Activated T-cell treated with anti-CD3 and anti-CD28 coated beads for 1 hour (primary cell): ENCODE measurements at places on chromosomes 5 and 9.

GRCh38 chr5:111685969-111686368, 71.0 kb downstream of the NREP start:
- DNase-seq = no peak

DNA sequence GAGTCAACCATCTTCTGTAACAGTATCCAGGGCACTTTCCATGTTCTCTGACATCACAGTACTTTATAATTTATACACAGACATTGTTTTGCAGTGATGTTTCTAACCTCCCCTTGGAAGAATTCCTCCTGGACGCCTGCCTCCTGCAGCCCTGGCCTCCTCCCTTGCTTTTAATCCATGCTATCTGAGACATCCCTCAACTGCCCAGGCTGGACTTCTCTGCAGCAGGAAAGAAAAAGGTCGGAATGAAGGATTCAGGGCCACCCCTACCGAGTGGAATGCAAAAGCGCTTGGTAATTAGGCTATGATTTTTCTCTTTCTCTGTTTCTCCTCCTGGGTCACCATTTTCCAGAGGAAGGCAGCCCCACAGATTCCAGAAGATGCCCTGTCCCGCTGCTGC, 47.0 kb upstream of the SHC3 start:
- DNase-seq = no peak

DNA sequence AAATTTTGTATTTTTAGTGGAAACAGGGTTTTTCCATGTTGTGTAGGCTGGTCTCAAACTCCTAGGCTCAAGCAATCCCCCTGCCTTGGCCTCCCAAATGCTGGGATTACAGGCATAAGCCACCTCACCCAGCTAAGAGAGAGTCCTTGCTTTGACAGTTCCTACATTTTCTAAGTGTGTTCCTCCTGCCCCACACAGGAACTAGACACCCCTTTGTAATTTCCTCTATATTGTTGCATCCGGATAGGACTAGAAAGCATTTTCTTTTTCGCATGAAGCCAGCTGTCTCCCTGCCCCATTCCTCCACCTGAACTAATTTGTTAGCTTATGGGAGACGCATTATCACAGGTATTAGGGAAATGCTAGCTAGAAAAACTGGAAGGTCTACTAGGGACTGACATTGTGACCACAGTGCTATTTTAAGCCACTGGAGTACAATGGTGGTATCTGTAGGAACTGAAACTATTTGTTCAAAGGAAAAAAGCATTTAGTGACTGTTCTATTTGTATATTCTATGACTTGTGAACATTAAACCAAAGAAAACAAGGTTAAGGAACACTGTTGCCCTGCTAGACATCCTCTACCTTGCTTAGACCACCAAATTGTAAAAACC, 214.1 kb downstream of the SMARCA2 start:
- no peak for DNase-seq

DNA sequence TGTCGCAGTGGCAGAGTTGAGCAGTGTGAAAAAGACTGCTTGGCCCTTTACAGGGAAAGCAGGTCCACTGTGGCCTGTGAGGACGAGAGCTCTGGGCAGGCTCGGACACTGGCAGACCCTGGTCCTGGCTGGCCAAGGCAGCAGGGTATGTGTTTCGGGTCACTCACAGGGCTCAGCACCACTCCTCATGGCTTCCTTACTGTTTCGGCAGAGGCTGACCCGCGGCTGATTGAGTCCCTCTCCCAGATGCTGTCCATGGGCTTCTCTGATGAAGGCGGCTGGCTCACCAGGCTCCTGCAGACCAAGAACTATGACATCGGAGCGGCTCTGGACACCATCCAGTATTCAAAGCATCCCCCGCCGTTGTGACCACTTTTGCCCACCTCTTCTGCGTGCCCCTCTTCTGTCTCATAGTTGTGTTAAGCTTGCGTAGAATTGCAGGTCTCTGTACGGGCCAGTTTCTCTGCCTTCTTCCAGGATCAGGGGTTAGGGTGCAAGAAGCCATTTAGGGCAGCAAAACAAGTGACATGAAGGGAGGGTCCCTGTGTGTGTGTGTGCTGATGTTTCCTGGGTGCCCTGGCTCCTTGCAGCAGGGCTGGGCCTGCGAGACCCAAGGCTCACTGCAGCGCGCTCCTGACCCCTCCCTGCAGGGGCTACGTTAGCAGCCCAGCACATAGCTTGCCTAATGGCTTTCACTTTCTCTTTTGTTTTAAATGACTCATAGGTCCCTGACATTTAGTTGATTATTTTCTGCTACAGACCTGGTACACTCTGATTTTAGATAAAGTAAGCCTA, 15.7 kb downstream of the SQSTM1 start:
- no peak for DNase-seq

- DNase-seq = no peak
Observed at GRCh38 chr9:88583901-88584596, 49.1 kb downstream of the NXNL2 start.

DNA sequence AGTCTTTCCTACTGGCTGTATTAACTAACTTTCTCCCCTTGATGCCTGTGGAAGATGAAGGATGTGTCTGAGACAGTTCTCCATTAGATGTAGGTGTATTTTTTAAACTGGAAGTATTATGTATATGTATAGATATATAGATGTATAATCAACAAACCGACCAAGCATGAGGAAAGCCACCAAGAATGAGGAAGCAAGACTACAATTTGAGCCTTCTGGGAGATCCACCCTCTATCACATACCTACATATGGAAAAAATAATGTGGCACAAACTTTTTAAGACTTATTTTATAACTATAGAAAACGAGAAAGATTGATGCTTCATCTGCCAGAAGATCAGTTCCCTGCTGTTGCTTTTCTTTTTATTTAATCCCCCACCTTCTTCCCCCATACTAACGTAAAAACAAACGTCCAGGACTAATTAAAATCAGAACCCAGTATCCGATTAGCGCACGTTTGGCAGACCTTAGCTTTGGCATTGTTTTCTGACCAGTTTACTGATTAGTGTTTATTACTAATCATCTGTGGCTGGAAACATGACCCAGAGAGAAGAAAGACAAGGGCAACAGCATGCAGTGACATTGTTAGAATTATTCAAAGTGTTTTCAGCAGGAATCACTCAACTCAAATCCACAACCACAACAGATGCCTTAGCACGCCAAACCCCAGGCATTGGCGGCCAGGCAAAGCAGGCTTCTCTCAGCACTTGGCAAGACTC, 490.2 kb downstream of the EBF1 start:
- no peak for DNase-seq

DNA sequence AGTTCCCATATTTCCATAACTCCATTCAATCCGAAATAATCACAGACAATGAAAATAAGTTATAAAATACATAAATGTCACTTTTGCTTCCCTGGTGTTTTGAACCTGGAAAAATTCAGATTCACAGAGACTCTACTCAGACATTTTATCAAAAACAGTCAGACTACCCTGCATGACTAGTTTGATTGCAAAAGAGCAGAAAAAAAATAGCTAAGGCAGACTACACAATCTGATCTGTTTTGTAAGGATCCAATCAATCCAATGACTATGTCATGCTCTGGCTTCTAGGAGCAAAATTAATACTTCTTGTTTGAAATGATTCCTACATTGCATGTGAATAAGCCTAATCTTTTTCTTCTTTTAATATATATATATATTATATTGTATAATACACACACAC, 1262.6 kb downstream of the EFNA5 start:
- no peak for DNase-seq

DNA sequence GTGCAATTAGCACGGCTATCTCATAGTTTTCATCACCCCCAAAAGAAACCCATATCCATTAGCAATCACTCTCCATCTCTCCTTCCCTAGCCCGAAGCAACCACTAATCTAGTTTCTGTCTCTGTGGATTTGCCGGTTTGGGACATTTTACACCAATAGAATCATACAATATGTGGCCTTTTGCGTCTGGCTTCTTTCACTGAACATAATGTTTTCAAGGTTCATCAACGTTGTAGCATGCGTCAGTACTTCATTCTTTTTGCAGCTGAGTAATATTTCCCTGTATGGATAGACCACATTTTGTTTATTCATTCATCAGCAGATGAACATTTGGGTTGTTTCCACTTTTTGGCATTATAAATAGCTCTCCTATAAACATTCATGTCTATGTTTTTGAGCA, 75.4 kb upstream of the TBC1D2 start:
- no peak for DNase-seq
